NCI-H524 treated with DMSO at 0.1 percent for 48 hours (cell line): ENCODE measurements at places on chromosomes 1 and 21.

DNA sequence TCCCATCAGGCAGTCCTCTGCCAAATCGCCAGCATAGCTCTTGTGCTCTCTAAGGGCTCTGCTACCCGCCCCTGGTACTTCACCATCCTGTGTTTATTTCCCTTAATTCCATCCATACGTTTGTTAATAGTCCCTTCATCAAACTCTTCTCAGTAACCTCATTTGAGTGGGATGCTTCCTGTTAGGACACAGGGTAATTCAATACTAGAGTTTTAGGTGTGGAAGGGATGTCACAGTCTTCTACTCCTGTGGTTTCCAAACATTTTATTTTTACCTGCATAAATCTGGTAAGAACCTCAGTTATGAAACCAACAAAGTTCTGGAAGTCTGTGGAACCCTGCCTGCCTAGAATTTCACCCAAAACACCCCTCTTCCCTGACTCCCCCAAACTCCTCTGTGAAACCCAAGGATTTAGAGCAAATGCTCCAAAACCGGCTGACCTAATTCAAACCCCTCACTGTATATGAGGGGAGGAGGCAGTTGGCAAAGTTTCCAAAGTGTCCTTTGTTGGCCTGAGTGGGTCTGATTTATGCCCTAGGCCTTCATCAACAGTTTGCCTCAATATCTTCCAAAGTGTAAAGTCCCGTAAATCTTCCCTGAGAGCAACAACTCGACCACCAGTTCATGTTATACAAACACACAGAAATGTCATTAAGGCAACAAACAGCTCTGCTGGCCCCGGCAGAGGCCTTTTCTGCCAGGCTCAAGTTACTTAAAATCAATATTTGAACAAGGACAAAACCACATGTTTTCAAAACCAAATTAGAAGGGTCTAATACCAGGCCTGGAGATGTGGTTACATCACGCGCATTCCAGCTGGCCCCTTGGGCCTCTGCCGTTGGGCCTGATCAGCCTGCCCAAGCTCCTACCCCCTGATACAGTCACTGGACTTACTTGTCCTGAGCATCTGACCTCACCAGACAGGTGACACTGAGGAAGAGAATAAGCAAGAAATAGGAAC is 82.4 kb upstream of the FGGY start:
- DNase-seq, result no peak

- no peak for DNase-seq
Observed at GRCh38 chr1:33298623-33299277, 22.1 kb downstream of the A3GALT2 start.

DNA sequence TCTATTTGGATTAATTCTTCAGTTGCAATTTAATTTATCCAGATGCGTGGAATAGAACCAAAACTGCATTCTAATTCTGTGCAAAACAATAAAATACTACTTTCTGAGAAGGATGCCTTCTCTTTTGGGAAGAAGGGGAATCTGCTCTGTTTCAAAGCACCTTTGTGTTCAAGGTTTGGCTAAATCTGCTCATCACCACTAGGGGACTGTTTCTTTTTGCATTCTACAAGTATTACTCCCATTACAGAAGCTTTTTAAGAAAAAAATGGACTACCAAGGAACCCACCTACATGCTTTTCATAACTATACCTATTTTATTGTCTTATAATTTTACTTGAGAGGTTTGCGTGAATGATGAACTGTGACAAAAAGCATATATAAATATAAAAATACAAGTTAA is 18.2 kb downstream of the MRPS6 start:
- no peak for DNase-seq

GRCh38 chr1:65469889-65470340 is 49.4 kb downstream of the LEPR start:
- DNase-seq, result no peak

DNA sequence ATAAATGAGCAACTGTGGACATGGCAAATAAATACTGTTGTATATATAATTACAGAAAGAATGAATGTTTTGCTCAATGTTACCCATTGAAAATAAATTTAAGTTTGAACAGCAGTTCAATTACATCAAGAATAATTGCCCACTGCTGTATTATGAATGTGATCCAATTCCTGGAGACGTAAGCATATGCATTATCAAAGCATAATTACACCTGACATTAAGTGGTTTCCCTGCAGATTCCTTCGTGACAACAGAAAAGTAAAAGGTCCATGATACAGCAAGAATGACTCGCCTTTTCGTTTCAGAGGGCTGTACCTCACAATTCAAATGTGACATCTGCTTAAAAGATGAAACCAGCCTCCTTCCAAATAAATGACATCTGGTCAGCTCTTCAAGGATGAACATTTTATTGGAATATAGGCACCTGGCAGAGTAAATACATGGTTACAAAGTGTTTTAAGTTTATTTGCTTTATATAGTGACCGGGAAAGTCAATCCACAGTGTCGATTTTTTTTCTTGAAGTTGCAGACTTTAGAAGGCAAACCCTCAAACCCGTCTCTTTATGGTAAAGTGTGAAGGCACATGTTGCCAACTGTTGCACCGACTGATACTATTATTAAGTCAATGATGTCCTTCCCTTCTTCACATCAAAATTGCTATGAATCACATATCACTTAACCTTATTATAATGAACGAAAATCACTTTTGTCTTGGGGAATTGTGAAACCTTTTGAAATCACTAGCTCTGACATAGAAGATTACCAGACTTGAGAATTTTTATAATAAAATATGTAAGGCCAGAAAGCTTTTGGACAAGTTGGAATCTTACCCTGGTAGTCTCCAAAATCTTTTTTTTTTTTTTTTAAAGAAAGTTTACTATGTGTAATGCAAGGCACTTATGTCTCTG is 36.2 kb upstream of the EDEM3 start:
- peak; percentile 55 for DNase-seq

GRCh38 chr1:17696417-17697301 is 58.5 kb upstream of the ACTL8 start:
- DNase-seq, result no peak

DNA sequence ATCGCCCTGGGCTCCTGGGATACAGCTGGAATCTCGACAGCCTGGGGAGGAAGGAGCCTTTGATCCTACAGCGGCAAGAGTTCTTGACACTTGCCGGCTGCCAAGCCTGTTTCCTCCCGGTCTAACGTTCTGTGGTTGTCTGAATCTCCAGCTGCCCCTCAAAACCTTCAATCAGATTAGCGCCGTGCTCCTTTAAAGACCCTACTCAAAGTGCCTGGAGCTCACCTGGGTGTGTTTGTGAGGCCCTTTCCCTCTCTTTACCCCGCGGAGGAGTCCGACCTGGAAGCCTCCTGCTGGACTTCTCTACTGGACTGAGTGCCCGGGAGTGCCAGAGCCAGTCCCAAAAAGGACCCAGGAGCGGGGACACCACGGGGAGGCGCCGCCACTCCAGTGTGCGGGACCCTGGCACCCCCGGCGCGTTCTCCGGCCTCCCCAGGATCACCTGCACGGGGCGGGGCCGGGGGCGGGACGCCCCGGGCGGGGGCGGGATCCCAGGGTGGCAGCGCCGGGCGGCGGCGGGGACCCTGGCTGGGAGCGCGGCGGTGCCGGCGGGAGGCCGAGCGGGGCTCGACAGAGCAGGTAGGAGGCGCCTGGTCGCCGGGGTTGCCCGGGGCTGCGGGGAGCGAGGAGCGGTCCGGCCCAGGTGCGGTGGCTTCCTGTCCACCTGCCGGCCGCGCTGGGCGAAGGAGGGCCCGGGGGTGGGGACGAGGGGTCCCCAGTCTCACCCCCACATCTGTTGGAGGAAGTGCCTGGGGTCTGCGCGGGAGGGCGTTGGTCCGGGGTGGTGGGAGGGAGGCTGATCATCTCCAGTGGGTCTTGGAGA is at the start of gene NCMAP:
Gene NCMAP (plus strand): TSS at position 497 of the 823 bp plus-strand sequence. CDS start 39,344 bp downstream, outside the sequence.
- DNase-seq, result no peak

- no peak for DNase-seq
Observed at GRCh38 chr1:82225421-82226185, 424.9 kb downstream of the ADGRL2 start.

DNA sequence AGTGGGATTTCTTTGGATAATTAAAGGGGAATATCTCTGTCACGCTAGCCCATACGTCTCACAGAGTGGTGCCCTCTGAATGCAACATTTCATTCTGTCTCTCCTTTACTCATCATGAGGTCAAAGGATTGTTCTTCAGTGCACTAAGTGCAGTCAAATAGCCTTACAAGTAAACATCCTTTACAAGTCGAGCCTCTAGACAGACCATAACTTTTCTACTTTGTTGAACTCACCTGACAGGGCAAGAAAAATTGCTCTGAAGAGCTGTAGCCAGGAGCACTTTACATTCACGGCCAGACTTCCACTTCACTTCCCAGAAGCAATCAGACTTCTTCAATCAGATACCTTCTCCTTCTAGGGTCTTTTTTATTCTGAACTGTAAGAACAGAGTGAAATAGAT is 768.0 kb upstream of the TMPRSS15 start:
- no peak for DNase-seq

DNA sequence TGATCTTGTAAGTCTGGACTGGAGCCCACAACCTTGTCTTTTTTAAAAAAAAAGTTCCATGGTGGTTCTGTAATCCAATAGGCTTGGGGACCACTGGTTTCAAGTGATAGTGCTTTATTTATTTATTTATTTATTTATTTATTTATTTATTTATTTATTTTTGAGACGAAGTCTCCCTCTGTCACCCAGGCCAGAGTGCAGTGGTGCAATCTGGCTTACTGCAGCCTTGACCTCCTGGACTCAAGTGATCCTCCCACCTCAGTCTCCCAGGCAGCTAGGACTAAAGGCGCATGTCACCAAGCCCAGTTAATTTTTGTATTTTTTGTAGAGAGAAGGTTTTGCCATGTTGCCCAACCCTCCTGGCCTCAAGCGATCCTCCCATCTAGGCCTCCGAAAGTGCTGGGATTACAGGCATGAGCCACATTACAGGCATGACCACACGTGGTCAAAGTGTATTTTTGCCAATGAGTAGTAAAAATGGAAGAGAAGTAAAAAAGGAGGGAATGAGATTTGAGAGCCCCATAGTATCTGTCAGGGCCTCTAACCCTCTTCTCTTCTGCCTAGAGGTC is 44.8 kb upstream of the ARHGAP29 start:
- no peak for DNase-seq

- DNase-seq, result no peak
Observed at GRCh38 chr1:201719812-201720521, 109.0 kb upstream of the IPO9 start.

DNA sequence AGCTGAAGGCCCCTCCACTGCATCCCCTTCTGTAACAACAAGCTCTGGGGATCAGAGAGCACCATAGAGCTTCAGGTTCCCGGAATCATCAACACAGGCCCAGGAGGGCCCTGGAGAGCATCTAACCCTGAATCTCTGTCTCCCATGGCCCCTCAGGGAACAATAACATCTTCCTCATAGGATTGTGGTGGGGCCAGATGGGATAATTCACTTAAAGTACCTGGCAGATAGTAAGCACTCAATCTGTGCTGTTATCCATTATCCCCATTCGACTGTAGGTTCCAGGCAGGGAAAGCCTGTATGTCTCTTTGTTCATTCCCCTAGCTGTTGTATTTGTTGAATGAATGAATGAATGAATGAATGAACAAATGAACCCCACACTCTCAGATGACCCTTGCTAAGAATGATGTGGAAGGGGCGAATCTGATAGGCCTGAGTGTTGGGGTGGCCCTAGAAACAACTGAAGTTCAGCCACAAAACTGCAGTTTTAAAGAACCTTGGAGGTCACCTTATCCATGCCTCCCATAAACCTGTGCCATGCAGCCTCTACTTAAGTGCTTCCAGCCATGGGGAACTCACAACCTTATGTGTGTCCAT is 14.5 kb downstream of the LAPTM5 start:
- peak; percentile 53 for DNase-seq

GRCh38 chr21:29295066-29295650 is 3.6 kb upstream of the BACH1 start:
- no peak for DNase-seq

GRCh38 chr1:78541479-78541878 is 50.7 kb downstream of the PTGFR start:
- no peak for DNase-seq

- no peak for DNase-seq
Observed at GRCh38 chr1:163709636-163710035, 387.9 kb downstream of the NUF2 start.

- no peak for DNase-seq
Observed at GRCh38 chr21:25925064-25925800, 190.5 kb downstream of the GABPA start.

DNA sequence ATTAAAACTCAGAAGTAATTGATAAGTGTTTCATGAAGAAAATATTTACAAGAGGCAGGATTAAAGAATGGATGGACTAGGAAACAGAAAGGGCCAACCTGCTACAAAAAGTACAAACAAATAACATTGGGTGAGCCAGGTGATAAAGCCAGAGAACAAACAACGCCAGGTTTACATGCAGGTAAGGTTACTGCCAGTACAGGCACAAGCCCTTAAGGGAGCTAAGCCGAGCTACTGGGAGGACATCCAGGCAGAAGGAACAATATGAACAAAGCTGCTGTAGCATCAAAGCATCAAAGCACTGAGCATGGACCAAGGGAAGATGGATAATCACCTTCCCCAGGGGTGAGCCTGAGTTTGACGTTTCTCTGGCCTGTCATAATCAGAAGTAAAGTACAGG is 380.7 kb downstream of the SEC16B start:
- DNase-seq, result no peak

GRCh38 chr1:161200992-161201835 is 953 bp upstream of the NDUFS2 start:
- DNase-seq, result no peak

DNA sequence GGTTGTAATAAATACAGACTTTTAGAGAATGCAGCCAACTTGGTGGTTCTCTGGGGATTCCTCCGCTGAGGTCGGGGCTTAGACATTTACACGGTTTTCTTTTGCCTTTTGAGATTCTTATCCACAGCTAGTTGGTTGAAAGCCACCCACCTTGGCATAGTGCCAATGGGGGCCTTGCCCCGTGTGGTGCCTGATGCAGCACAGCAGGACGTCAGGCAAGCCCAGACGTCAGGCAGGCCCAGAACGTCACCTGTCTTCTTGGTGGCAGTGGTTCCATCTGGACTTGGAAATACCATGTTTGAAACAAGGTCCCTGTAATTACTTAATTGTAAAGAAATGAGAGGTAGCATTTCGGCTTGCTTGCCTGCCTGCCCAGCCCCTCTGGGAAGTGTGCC is 78.5 kb downstream of the GALNT2 start:
- no peak for DNase-seq

- DNase-seq, result no peak
Observed at GRCh38 chr1:203124011-203124410, 3.5 kb upstream of the ADORA1 start.

DNA sequence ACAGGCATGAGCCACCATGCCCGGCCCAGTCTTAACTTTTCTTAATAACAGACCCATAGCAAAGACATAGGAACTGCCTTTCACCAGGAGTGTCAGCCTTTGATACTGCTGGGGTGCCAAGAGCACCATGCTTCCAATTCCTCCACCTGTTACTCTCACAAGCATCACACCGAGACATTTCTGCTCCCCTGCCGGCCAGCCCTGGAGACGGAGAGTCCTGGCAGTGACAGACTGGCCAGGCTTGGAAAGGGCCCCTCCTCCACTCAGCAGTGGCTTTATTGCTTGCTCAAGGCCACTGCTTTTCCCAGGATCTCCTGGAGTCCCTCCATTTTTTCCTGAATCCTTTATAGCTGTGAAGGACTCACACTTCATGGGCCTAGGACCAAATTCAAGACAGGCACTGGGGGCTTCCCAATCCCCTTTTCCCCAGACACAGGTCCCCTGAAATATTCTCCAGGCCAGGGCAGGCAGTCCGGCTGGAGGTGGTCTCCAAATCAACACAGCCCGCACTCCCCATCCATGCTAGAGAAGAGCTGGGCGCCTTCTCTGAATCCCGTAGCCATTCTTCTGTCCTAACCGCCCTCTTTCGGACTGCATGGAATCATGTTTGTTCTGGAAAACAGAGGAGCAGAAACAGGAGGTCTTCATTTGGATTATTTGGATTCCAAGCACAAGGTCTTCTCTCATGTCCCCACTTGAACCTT is 25.5 kb upstream of the PTPRF start:
- no peak for DNase-seq
